ENCODE measurements at places on chromosomes 1 and 21.
A peak's percentile ranks its signal among the peaks of the same experiment; 100 is the strongest.

DNA sequence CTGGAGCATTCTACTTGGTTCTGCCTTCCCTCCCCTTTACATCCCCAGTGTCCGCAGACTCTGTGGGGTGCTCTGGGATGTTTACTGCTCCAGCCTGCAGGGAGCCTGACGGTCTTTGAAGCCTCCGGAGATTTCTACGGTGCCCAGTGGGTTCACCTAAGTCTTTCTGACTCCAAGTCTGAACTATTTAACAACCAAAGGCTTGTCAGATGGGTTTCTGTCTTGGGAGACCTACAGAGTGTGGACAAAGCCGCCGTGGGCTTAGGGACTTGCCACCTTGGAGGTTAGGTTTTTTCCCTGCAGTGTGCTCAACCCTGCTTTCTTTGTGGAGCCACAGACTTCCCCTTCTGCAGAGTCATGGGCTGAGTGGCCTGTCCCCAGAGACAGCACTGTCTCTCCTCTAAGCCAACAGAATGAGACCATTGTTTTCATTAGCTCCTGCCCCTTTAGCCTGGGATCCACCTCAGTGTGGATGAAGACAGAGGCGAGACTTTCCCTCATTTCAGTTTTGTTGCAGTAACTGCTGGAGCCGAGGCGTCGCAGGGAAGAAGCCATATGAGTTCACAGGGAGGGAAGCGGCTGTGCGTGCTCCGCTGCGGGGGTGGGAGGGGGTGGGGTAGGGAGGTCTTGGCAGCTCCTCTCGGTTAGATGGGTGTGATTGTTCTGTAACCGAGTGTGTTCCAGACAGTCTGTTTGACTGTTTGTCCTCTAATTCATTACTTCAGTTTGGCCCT lies 120.7 kb downstream of the CNIH3 start:
- no peaks in the 10 kb centered on the region for H3K36me3 ChIP-seq
- H3K4me1 ChIP-seq = peaks cover 18% of the 10 kb centered on the region

- no peak for ATAC-seq
- peaks cover 57% of the 10 kb centered on the region for H3K36me3 ChIP-seq
- H3K27me3 ChIP-seq = no peaks in the 10 kb centered on the region
- H3K27ac ChIP-seq = no peak overlapping the region
- H3K4me3 ChIP-seq = no peak overlapping the region
- H3K4me1 ChIP-seq = peaks cover 21% of the 10 kb centered on the region
Measured at GRCh38 chr1:213138391-213138790, 87.3 kb downstream of the RPS6KC1 start.

- no peaks in the 10 kb centered on the region for H3K27me3 ChIP-seq
- no peaks in the 10 kb centered on the region for H3K36me3 ChIP-seq
- no peak overlapping the region for H3K27ac ChIP-seq
Measured at GRCh38 chr1:201633297-201633696, 94.4 kb downstream of the NAV1 start.

- no peaks in the 10 kb centered on the region for H3K4me1 ChIP-seq
- H3K27ac ChIP-seq = no peak overlapping the region
- ATAC-seq = no peak
- H3K27me3 ChIP-seq = peaks cover 36% of the 10 kb centered on the region
Measured at GRCh38 chr1:11434501-11434900, 44.5 kb upstream of the DISP3 start.

- no peak overlapping the region for H3K27ac ChIP-seq
- H3K36me3 ChIP-seq = no peaks in the 10 kb centered on the region
- H3K27me3 ChIP-seq = no peaks in the 10 kb centered on the region
- no peak for ATAC-seq
- no peak overlapping the region for H3K4me3 ChIP-seq
- H3K4me1 ChIP-seq = peaks cover 25% of the 10 kb centered on the region
Measured at GRCh38 chr1:234529950-234530237, 50.9 kb upstream of the TARBP1 start.

GRCh38 chr1:180256341-180257027 lies 26.4 kb downstream of the LHX4 start:
- no peaks in the 10 kb centered on the region for H3K4me1 ChIP-seq
- no peak overlapping the region for H3K27ac ChIP-seq
- no peaks in the 10 kb centered on the region for H3K36me3 ChIP-seq
- ATAC-seq = no peak
- no peak overlapping the region for H3K4me3 ChIP-seq

DNA sequence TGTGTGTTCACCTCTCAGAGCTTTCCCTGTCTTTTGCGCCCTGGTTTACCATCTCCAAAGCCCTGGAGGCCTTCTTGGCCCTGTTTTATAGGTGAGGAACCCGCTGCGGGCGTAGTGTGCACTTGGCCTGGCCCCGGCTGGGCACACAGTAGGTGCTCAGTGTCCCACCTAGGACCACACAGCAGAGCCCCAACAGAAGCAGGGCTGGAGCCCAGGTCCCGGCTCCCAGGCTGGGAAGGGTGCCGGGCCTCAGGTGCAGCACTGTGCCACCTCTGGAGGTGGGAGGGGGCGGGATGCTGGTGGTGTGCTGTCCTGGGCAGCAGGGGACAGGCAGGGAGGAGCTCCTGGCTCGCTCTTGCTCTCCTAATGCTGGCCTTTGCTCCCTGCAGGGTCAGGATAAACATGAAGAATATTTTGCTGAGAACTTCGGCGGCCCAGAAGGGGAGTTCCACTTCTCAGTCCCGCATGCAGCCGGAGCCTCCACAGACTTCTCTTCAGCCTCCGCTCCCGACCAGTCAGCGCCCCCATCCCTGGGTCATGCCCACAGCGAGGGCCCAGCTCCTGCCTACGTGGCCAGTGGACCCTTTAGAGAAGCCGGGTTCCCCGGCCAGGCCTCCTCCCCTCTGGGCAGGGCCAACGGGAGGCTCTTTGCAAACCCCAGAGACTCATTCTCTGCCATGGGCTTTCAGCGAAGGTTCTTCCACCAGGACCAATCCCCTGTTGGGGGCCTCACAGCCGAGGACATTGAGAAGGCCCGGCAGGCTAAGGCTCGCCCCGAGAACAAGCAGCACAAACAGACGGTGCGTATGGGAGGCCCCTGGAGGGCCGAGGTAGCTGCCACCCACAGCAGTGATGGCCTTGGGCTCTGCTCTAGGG lies 24.8 kb downstream of the COQ8A start:
- peak overlapping the region; percentile 62 for H3K27ac ChIP-seq
- H3K4me1 ChIP-seq = peaks cover 27% of the 10 kb centered on the region
- no peak overlapping the region for H3K4me3 ChIP-seq
- H3K27me3 ChIP-seq = no peaks in the 10 kb centered on the region
- ATAC-seq = no peak

DNA sequence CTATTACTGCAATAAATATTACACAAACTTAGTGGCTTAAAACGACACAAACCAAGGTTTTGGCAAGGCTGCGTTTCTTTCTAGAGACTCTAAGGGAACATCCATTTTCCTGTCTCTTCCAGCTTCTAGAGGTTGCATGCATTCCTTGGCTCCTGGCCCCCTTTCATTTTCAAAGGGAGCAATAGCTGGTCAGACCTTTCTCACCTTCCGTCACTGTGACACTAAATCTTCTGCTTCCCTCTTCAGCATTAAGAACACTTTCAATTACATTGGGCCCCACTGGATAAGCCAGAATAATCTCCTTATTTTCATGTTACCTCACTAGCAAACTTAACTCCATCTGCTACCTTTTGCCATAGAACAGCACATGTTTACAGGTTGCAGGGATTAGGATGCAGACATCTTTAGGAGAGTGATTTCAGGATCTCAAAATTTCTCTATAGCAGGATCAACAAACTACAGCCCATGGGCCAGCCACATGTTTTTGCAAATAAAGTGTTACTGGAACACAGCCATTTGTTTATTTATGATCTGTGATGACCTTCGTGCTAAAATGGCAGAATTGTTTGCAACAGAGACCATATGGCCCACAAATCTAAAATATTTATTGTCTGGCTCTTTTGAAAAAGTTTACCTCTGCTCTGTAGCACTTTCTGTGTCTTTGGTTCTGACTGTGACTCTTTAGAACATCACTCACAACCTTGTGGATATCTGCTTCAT lies 221.5 kb upstream of the SGIP1 start:
- H3K27ac ChIP-seq = no peak overlapping the region
- H3K36me3 ChIP-seq = no peaks in the 10 kb centered on the region
- H3K4me1 ChIP-seq = peaks cover 11% of the 10 kb centered on the region
- ATAC-seq = no peak

DNA sequence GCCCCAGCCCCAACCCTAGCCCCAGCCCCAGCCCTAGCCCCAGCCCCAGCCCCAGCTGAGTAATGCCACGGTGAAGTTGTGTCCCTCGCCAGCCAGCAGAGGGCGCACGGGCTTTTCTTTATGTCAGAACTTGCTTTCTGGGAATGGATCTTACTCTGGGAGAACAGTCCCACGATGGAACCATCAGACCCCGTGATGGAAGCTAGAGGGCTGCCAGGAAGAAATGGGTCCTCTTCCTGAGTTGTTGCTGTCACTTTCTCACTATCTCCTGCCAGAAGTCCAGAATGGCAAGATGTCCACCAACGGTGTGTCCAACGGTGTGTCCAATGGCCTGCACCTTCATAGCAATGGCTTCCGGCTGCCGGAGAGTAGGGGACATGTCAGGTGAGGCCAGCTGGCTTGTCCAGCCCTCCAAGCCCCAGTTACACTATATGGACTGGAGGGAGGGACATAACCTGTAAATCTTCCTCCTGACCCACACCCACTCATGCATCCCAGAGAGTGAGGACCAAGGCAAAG lies 25.1 kb upstream of the TMEM222 start:
- H3K27ac ChIP-seq = no peak overlapping the region
- no peak overlapping the region for H3K4me3 ChIP-seq
- no peaks in the 10 kb centered on the region for H3K27me3 ChIP-seq
- peak; percentile 64 for ATAC-seq
- peaks cover 43% of the 10 kb centered on the region for H3K36me3 ChIP-seq

- peaks cover 32% of the 10 kb centered on the region for H3K4me1 ChIP-seq
- H3K27me3 ChIP-seq = peaks cover 52% of the 10 kb centered on the region
- H3K36me3 ChIP-seq = no peaks in the 10 kb centered on the region
- ATAC-seq = no peak
Measured at GRCh38 chr1:204286315-204286714, 72.5 kb upstream of the GOLT1A start.

DNA sequence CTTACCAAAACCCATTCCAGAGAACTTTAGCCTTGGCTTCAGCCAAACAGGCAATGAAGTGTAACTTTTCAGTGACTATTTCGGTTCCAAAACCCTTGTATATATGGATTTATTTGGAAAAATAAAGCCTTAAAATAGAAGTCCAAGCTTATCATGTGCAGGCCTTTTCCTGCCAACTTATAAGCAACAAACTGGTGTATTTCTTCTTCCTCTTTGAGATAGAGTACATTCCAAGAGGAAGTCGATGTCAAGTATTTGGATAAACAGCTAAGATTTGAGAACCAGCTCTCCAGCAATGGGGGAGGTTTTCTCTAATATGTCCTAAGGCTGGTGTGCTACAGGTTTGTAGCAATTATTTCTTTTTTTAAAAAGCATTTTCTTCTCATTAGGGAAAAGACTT lies 407.8 kb downstream of the DUSP10 start:
- H3K36me3 ChIP-seq = no peaks in the 10 kb centered on the region
- H3K27ac ChIP-seq = no peak overlapping the region
- no peaks in the 10 kb centered on the region for H3K4me1 ChIP-seq
- no peak overlapping the region for H3K4me3 ChIP-seq
- no peak for ATAC-seq

DNA sequence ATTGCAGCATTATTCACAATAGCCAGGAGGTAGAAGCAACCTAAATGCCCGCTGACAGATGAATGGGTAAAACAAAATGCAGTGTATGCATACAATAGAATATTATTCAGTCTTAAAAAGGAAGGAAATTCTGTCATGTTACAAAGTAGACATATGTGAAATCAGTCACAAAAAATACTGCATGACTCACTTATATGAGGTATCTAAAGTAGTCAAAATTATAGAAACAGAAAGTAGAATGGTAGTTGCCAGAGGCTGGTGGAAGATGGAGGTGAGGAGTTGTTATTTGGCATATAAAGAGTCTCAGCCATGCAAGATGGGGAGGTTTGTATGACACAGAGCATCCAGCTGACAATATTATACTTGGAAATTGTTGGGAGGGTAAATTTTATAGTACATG lies 43.0 kb upstream of the EGLN1 start:
- peaks cover 7% of the 10 kb centered on the region for H3K4me1 ChIP-seq
- peaks cover 17% of the 10 kb centered on the region for H3K27me3 ChIP-seq
- no peak overlapping the region for H3K27ac ChIP-seq
- H3K36me3 ChIP-seq = peaks cover 5% of the 10 kb centered on the region

DNA sequence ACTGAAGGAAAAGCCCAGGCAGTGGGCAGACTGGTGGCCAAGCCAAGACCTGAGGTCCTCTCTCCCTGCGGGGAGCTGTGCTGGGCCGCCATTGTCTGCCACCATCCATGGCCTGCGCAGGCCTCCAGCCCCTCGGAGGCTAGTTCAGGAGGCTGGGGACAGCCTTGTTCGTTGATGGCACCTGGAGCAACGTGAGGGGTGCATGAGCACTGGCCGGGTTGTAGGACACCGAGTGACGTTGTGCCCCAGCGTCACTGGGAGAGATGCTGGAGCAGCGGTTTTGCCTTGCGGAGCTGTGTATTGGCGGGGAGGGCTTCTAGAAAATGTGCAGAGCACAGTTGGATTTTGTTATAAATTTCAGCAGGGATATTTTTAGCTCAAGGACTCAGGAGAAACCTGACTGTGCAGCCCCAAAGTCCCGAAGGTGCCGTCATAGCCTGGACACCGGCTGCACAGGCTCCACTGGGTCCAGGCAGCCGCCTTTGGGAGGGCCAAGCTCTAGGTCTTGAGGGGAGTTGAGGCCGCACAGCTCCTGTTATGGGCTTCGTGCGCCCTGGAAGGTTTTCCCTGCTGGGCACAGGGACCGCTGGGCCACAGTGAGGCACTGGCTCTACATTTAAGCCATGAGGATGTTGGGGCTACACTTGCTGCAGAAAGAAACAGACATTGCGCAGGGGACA lies 48.2 kb upstream of the ADARB1 start:
- peaks cover 45% of the 10 kb centered on the region for H3K27me3 ChIP-seq
- peaks cover 9% of the 10 kb centered on the region for H3K36me3 ChIP-seq
- H3K27ac ChIP-seq = no peak overlapping the region
- H3K4me3 ChIP-seq = no peak overlapping the region
- ATAC-seq = no peak

DNA sequence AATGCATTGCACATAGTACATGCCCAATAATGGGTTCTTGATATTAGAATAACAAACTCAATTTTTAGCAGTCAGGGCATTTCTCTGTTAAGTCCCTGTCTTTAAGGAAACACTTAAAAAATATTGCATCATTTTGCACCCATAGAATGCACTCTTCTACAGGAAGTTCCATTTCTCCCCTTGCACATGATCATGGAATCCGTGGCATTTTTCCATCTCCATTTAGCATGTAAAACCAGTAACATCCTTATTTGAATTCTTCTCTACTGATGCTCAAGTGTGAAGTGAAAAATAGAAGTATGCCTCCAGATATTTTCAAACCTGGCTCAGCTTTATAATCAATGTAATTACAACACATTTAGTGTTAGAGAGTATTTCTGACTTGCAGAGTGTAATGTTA lies 192.8 kb downstream of the RWDD3 start:
- no peaks in the 10 kb centered on the region for H3K4me1 ChIP-seq
- no peaks in the 10 kb centered on the region for H3K36me3 ChIP-seq
- no peak for ATAC-seq
- no peaks in the 10 kb centered on the region for H3K27me3 ChIP-seq

- H3K4me3 ChIP-seq = peak within 1 kb of the TSS; percentile 86
- H3K36me3 ChIP-seq = peaks cover 9% of the 10 kb centered on the region
- H3K27ac ChIP-seq = peak within 1 kb of the TSS; percentile 70
- H3K4me1 ChIP-seq = peaks cover 35% of the 10 kb centered on the region
- peaks cover 80% of the 10 kb centered on the region for H3K27me3 ChIP-seq
Measured at GRCh38 chr1:213987927-213988506, at the start of gene PROX1. PROX1 (plus strand) TSS chr1:213987973; CDS start chr1:213996536, 8,563 bp downstream.

Data from stimulated activated memory B cell treated with anti-CD40 and anti-IgM and Interleukin-4, amounts not matched to agents 10 μg/mL and 1 μg/mL and 100 μg/mL, for 72 hours (primary cell).